ENCODE measurements at places on chromosomes 1 and 21.
A peak's percentile ranks its signal among the peaks of the same experiment; 100 is the strongest.

DNA sequence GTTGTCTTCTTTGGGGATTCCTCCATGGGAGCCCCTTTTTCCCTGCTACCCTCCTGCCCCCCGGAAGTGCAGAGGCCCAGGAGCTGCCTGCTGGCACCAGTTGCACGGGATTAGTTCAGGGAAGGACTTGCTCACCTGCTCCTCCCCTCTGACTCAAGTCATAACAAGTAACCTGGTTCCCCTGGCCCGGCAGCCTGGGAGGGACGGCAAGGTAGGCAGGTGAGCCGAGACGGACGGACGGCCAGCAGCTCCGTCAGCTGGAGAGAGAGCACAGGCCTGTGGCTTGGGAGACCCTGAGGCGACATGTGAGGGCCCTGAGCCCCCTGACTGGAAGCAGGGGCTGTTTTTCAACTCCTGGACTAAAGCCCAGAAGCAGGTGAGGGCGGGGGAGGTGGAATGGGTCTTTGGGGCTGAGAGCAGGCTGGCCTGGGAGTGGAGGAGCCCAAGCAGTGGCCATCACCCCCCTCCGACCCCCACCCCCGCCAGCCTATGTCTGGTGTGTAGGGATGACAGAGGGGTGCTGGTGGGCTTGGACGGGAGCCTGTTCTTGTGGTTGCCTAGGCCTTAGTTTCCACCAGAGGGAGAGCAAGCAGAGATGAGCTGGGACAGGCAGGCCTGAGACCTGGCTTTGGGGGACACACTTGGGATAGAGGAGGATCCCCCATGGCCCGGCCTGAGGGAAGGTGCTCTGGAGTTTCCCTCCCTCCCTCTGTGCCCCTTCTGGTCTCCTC is at the start of gene INAVA:
INAVA (plus strand) TSS at position 189 of the 731 bp plus-strand sequence. CDS start 3,501 bp downstream, outside the sequence.
- no peak for DNase-seq

GRCh38 chr1:23122023-23122748 is 46.5 kb downstream of the LUZP1 start:
- DNase-seq, result no peak

DNA sequence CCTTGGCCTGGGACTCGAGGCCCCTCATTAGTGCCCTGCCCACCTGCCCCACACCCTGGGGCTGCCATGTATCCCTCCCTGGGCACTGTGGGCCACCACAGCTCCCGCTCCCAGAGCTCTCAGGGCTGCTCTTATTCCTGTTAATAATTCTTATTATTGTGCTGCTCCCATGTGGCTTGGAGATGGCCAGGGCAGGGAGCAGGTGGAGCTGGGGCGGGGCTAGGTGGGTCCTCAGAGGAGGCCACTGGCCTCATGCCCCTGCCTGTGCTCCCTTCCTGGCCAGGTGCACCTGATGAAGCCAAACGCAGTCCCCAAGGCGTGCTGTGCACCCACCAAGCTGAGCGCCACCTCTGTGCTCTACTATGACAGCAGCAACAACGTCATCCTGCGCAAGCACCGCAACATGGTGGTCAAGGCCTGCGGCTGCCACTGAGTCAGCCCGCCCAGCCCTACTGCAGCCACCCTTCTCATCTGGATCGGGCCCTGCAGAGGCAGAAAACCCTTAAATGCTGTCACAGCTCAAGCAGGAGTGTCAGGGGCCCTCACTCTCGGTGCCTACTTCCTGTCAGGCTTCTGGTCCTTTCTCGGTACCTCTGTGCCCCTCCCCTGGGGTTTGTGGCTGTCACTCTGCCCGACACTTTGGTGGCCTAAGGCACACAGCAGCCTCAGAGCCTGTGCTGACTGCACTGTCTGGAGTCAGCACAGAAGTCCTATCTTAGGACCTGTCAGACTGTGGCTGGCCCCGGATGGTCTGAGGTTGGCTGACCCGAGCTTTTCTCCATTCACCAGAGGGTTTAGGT is 34.1 kb downstream of the BMP8A start:
- DNase-seq, result no peak

DNA sequence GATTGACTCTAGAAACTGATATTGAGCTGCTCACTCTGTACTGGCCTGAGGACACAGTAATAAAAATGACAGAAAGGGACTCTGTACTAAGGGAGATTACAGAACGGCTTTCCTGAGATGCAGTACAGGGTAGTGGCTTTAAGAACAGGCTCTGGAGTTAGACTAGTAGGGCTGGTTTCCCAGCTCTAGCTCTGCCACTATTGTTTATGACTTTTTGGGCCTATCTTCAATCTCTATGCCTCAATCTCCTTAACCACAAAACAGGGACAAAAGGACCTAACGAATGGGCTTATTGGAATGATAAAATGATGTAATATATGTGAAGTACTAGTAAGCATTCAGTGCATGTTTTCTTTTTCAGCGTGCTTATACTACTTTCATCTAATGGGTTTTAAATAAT is 1.4 kb downstream of the DEPDC1 start:
- no peak for DNase-seq

DNA sequence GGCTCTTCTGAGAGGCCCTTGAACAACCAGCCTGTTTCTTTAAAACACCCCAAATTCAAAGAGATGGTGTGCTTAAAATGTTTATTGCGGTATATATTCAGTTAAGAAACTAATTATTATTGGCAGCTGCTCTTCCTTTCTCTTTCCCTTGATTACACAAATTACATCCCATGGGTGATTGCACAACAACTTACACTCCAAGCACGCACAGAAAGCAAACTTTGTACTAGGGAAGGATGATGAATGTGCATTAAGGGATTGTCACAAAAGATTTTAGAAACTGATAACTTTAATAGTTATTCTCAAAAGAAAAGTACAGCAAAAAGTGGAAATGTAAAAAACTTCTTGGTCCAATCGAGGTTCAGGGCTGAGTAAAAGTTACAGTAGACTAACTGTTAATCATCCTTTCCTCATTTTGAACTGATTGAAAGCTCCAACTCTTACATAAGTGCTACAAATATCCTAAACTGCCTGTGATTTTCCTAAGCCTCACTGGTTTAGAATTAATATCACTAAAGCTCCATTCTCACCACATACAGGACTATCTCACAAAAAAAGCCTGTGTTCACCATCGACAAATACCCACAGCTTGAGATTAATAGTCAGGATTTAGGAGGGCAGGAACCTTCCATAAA is 153.4 kb downstream of the TTLL7 start:
- no peak for DNase-seq

DNA sequence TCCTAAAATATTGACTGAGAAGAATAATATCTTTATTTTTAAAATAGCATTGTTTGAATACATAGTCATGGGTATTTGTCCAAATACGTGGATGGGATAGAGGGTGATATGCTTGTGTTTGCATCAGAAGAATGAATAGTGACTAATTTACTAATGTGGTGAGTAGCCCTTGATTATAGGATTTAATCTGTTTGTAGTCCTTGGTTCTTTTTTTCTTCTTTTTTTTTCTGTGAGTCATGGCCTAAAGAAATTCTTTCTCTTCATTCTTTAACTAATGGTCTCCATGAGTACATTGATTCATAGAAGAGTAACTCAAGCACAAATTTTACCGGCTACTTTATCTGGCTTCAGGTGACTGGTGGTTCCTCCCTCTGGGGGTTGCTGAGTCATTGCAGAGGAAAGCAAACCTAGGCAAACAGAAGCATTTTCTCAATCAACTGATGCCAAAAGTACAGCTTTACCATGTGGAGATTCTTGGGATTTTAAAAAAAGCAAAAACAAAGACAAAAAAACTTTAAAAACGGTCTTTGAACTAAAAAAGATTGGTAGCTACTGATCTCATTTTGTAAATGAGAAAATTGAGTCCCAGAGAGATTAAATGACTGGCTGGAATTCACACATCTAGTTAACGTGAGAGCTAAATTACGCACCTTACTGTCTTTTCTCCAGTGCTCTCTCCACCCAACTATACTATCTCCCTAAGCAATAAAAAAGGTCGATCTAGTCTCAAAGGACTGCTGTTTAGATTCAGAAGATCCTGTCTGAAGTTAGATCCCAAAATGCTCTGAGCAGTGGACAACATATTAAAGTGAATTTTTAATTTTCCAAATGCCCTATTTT is 40.5 kb downstream of the AK5 start:
- DNase-seq, result no peak

GRCh38 chr1:21594935-21595897 is 73.9 kb downstream of the RAP1GAP start:
- peak; percentile 47 for DNase-seq

GRCh38 chr1:58143972-58144697 is 402.4 kb downstream of the OMA1 start:
- no peak for DNase-seq

GRCh38 chr1:234782791-234783190 is 172.8 kb upstream of the IRF2BP2 start:
- DNase-seq, result peak; percentile 23

- DNase-seq, result no peak
Observed at GRCh38 chr1:247548769-247549182, at the start of gene GCSAML. Gene GCSAML, plus strand, starts transcription at chr1:247549134. Its CDS starts 58 bp downstream, at chr1:247549192.

DNA sequence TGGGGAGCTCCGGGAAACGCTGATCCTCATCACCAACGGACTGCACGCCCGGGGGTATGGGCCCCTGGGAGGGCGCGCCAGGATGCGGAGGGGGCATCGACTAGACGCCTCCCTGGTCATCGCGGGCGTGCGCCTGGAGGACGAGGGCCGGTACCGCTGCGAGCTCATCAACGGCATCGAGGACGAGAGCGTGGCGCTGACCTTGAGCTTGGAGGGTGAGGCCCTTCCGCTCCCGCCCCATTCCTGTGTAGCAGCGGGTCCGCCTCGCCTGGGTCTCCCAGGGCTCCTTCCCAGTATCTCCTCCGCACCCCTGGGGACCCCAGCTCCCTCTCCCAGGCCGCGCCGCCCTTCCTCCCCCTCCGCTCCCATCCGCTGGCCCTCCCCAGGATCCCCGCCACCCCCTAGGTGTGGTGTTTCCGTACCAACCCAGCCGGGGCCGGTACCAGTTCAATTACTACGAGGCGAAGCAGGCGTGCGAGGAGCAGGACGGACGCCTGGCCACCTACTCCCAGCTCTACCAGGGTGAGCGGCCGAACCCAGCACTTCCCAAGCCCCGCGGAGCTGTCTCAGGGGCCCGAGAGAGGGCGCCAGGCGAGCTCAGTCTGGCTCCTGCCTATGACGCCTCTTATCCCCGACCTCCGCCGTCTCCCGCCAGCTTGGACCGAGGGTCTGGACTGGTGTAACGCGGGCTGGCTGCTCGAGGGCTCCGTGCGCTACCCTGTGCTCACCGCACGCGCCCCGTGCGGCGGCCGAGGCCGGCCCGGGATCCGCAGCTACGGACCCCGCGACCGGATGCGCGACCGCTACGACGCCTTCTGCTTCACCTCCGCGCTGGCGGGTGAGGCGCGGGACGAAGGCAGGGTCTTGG is 5.0 kb downstream of the HAPLN2 start:
- DNase-seq, result no peak

GRCh38 chr1:95088303-95088702 is 15.6 kb upstream of the ALG14 start:
- DNase-seq, result no peak

GRCh38 chr1:165914136-165914798 is 86.9 kb downstream of the UCK2 start:
- no peak for DNase-seq

DNA sequence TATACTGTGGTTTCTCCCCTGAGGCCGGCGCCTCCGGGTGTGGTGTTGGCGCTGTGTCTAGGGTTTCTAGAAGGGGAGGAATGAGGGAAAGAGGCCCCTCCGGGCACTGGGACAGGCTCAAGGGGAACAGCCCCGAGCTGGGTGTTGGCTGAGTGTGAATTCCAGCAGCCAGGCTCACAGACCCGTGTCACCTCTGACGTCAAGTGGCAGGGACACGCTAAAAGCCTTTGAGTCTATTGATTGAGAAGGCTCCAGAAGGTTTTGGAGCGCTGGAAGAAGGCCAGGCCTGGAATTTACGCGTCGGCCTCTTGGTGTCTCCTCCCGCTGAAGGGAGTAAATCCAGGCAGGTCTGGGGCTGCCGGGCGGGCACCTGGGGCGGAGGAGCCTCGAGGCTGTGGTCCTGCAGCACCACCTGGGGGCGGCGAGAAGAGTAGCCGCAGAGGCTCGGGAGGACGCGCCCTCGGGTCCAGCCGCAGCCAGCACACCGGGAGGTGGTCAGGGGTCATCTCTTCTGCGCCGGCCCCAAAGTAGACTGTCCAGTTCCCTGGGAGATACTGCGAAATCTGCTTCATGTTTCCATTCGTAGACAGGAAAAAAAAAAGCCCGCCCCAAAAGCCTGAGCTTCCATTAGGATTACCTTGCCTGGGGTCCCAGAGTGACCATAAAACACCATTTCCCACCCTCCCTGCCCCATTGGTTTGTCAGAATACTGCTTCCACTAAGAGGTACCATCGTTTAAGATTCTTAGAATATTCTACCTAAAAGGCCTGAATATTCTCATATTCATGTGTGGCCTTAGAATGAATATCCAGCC is 61.7 kb downstream of the TLR5 start:
- peak; percentile 36 for DNase-seq

DNA sequence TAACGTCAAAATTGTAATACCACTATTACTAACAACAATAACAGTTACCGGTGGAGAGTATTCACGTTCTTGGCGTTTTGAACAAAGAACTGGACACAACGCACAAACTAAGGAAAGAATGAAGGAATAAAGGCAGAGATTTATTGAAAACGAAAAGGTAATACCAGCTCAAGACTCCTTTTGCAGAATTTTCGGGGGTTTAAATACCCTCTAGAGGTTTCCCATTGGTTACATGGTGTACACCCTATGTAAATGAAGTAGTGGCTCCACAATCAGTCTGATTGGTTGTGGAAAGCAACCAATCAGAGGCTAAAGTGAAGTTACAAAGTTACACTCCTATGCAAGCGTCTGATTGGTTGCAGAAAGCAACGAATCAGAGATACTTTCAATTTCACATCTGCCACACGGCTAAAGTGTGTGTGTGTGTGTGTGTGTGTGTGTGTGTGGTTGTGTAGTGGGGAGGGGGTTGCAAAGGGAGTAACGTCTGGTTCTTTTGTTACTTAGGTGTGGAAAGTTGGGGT is 1.1 kb upstream of the GTF2B start:
- DNase-seq, result no peak

GRCh38 chr1:187078321-187078720 is 249.6 kb downstream of the PLA2G4A start:
- no peak for DNase-seq

GRCh38 chr1:27979151-27979858 is 19.5 kb downstream of the XKR8 start:
- no peak for DNase-seq

DNA sequence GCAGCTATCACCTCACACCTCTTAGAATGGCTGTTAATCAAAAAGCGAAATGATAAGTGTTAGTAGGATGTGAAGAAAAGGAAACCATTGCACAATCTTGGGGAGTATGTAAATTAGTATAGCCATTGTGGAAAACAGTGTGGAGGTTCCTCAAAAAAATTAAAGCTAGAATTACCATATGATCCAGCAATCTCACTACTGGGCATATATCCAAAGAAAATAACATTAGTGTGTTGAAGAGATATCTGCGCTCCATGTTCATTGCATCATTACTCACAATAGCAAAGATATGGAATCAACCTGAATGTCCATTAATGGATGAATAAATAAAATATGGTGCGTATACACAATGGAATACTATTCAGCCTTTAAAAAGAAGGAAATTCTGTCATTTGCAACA is 68.9 kb downstream of the SNRPE start:
- DNase-seq, result no peak

GRCh38 chr21:19995253-19995652 is 1003.0 kb upstream of the NCAM2 start:
- DNase-seq, result no peak

- no peak for DNase-seq
Observed at GRCh38 chr1:226881515-226882185, 11.2 kb downstream of the PSEN2 start.

- DNase-seq, result no peak
Observed at GRCh38 chr1:193406901-193407300, 220.5 kb upstream of the B3GALT2 start.

- no peak for DNase-seq
Observed at GRCh38 chr1:152228831-152229230, 4.8 kb upstream of the HRNR start.

GRCh38 chr1:38781872-38782617 is 77.5 kb downstream of the RRAGC start:
- no peak for DNase-seq
